CD4-positive, alpha-beta T cell treated with Interleukin-6 at 100 ng/mL for 8 hours (primary cell): ENCODE measurements at places on chromosomes 2 and 18.

DNA sequence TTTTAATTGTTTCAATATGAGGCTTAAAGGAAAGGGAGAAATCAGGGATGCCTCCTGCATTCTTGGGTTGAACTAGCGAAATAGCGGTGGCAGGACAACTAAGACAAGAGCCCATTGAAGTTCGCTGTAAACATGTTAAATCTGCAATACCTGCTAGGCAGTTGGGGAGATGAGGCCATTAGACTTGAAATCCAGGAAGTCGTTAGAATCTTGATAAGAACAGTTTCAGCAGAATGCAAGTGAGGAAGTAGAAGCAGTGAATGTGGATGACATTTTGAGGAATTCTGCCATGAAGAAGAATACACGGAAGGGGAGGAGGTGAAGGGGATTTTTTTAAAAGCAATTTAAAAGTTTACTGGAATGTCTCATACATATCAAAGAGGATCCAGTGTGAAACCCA lies 109.7 kb downstream of the LPIN1 start:
- no peak for DNase-seq

DNA sequence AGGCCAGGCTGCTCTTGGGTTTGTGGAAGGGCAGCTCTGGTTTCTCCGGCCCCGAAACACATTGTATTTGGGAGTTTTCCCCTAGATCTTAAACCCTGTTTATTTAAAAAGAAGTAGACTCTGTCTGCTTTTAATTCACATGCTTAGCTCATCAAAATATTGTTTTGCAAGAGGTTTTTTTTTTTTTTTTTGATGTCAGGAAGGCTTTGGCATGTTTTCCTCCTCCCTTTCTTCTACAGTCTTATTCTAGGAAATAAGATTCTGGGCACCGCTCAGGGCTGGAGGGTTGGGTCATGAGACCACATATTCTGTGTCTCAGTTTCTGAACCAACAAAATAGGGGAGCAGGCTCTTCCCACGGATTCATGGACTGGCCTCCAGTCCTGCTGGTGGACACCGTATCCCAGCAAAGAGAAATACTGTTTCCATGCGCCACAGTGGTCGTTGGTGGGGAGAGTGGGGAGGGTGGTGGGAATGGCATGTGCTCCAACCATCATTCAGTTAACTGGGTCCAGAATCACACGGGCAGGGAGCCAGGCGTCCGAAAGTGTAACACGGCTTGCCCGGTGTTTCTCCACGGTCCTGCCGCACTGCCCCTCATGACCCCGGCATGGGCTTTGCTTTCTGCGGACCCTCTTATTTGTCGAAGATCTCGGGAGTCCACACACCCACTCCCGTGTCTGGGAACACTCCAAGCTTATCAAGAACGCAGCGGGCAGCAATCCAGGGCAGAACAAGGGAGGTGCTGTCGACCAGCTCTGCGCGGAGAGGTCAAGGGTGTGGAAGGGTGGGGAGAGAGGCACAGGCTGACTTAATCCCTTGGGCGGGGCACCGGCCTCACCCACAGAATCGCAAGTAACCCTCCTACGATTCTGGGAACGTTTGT lies 176.7 kb downstream of the GLI2 start:
- no peak for DNase-seq

- DNase-seq = no peak
Observed at GRCh38 chr2:76829374-76830234, 692.6 kb downstream of the LRRTM4 start.

GRCh38 chr2:57740891-57741290 lies 305.7 kb upstream of the VRK2 start:
- no peak for DNase-seq

- DNase-seq = no peak
Observed at GRCh38 chr2:62045017-62045543, 139.6 kb downstream of the COMMD1 start.

DNA sequence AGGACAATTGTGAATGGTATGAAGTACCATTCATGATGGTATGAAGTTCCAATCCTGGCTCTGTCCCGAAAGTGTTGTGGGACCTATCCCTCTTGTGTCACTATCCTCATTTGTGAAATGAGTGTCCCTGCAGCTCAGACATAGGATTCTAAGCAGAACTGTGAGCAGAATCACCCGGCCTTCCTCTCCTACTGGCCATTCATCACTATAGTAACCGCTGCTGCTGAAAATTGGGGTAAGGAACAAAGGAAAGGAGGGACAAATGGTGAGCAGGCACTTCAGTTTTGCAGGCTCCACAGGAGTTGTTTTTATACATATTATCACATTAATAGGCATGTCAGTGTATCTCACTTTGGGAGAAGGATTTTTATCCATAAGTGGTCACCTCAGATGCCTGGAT lies 27.4 kb downstream of the SMYD1 start:
- DNase-seq = no peak
